ENCODE measurements at places on chromosomes 5 and 9. TPM values are rescaled to one million over a fixed set of nuclear protein-coding genes. Genes with fewer than 3 reads are reported as not detected.

GRCh38 chr5:29005386-29005785, 1967.0 kb upstream of the CDH9 start:
- DNase-seq, result no peak

Gene DNAJB5
- total RNA-seq, result 12.2 TPM

GRCh38 chr5:9534881-9535517, 10.9 kb downstream of the SEMA5A start:
- no peak for DNase-seq

DNA sequence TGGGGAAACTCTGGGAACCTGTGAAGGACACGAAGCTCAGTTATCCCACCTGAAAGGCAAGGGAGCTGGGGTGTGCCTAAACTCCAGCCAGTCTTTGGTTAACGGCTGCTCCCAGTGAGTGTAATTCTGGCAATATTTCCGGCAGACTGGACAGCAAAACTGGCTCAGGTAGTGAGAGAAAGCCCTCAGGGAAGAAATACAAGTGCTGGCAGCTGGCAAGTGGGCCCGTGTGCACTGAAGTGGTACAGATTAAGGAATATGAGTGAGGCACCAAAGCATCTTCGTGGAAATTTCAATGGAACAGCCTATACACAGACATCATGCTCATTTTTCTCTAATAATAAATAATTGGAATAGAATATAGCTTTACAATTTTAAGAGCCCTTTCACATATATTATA, 56.2 kb downstream of the ABHD17B start:
- DNase-seq, result no peak

- no peak for DNase-seq
Observed at GRCh38 chr5:173231996-173232498, 3.0 kb downstream of the NKX2-5 start.

Gene SLC25A48
- total RNA-seq, result 8.2 TPM

GRCh38 chr9:135346438-135347050, 133.0 kb upstream of the PPP1R26 start:
- DNase-seq, result no peak

DNA sequence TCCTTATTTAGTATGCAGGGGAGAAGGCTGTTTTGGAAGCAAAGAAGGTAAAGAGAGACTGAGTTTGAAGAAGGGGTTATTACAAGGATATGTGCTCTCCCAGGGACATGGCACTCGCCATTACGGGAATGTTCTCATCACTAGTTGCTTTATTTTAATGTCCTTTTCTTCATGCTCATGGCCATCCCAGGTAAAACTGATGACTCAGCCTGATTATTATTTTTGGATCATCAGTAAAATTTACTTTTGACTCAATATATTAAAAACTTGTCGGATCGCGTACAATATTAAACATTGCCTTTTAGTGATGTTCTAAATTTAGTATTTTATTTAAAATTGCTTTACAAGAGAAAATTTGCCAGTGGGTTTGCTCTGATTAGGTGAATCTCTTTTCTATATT, 414.7 kb downstream of the TLE4 start:
- no peak for DNase-seq

- no peak for DNase-seq
Observed at GRCh38 chr9:129596541-129597331, 24.2 kb downstream of the C9orf50 start.

DNA sequence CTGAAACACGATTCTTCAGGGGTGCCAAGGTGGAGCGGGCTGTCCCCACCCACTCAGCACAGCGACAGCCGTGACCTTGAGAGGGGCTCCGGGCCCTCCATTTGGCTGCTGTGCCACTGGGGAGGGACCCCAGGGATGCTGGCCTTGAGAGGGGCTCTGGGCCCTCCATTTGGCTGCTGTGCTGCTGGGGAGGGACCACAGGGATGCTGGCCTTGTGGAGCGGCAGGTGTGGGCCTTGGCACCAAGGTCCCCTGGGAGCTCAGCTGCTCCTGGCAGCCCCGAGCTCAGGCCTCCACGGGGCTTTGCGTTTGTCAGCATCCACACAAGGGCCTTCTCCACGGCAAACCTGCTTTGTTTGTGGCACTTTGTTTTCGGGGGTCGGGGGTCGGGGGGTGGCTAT, 137.6 kb upstream of the LPCAT1 start:
- peak; percentile 39 for DNase-seq

Measured in type B pancreatic cell (in vitro differentiated cells).